ENCODE measurements at places on chromosomes 2 and 18.

DNA sequence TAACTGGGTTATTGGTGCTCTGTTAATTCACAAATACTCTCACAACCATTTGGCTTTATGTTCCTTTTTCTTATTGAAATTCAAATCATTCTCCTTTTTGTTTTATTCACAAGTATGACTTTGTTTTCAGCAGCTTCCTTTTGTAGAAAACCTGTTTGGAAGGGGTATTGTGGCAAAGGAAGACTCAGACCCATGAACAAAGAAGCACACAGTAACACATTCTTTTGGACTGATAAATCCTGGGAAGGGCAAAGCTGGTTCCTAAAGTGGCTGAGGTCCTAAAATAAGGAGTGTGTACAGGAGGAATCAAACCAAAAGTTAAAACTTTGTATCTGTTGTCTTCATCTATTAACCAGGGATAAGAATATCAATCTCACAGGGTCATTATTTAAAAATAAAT is 374.7 kb upstream of the FIGN start:
- no peak for DNase-seq

DNA sequence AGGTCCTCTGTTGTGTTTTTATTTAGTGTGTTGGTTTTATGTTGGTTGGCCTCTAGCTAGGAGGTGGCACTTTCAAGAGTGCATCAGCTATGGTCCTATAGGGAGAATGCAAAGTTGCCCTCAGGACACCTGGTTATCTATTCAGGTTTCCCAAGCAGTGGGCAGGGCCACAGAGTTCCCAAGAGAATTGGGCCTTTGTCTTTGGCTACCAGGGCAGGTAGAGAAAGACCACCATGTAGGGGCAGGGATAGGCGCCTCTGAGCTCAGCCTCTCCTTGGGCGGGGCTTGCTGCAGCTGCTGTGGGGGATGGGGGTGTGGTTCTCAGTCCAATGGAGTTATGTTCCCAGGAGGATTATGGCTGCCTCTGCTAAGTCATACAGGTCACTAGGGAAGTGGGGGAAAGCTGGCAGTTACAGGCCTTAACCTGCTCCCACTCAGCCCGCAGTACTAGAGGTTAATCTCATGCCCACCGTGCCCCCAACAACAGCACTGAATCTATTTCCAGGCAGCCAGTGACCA is 26.0 kb downstream of the ABCB11 start:
- DNase-seq = no peak

DNA sequence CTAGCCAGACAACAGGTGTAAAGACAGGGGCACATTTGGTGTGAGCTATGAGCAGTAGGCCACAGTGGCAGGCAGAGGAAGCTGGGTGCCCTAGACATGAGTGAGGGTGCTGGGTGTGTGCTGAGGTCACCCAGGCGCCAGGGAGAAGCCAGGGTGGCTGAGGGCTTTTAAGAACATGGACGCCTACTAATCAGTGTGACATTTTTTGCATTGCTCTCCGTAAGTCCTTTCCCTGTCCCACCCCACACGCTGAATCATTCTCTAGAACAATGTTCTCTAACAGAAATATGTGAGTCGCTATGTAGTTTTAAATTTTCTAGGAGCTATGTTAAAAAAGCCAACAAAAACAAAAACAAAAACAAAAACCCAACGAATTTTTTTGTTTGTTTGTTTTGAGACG is 204.5 kb upstream of the REV1 start:
- no peak for DNase-seq

- DNase-seq = no peak
Measured at GRCh38 chr2:152350155-152350679, 15.2 kb downstream of the FMNL2 start.

- no peak for DNase-seq
Measured at GRCh38 chr2:66541646-66542045, 106.7 kb downstream of the MEIS1 start.

DNA sequence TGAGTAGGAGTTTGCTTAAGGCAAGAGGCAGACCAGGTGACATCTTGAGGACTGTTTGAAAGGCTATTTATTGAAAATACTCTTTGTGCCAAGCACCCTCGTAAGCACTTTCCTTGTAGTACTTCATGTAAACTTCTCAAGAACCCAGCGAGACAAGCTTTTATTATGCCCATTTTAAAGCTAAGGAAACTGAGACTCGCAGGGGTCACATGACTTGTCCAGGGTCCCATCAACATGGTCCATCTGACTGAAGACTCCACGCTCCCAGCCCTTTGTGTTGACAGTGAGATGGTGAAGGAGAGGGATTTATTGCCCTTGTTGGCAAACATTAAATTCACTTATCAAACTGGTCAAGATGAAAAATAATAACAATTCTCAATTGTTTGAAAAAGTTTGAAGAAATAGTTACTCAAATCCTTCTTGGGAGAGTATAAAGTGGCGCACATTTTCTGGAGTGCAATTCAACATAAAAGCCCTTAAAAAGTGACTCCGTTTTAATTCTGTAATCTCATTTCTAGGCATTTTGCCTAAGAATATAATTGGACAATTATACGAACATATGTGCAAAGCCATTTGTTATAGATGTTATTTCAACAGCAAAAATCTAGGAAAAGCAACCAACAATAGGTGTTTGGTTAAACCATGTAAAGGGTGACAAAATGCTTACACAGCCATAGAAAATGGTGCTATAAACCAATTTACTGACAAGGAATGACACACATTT is 270.5 kb upstream of the NCKAP5 start:
- DNase-seq = no peak

DNA sequence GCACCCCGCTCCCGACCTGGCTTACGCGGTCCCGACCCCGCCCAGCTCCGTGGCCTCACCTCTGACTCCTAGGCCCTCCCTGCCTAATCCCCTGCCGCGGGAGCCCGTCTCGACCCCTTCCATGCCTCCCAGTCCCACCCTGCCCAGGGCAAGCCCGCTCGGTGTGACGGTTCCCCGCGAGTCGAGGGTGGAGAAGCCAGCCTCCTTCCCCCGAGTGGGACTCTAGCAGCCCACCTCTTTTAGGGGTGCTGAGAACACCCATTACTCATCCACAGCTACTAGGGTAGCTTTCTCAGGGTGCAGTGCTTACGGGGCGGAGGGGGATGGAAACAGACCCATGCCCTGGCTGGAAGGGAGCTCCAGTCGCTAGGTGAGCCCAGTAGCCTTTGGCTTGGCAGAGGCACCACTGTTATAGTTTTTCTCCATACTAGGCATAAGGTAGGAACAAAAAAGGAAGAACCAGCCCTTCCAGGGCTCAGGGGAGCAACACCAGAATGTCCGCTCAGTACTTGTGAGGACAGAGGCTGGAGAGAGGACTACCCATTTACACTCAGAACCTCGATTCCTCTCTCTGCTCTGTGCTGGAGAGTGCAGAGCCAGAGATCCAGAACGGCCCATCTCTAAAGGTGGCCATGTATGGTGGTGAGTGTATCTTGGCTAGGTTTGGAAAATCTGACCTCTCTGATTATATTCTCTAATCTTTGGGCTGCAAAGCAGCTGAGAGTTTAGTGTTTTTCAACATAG is 606 bp downstream of the AGBL5 start:
- DNase-seq = peak; percentile 59

GRCh38 chr18:43581936-43582519 is 304.7 kb upstream of the SYT4 start:
- DNase-seq = no peak

DNA sequence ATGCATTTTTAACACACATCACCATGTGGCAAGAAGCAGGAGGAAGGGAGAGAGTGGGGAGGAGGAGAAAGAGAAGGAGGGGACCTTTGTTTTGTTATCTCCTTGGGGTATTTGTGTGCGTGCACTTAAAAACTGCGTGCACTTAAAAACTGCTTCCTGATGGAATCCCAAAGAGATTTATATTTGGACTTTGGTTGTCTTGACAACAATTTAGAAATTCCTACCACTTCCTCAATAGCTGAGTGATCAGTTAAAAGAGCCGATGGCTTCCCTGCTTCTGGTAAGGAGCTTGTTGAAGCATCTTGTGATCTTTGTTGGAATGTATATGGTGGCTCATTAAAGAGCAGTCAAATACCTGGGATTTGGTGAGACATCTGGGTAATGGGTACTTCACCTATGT is 4.5 kb downstream of the RAB31 start:
- no peak for DNase-seq

GRCh38 chr18:22428672-22429071 is 11.0 kb upstream of the CTAGE1 start:
- no peak for DNase-seq

All from activated CD8-positive, alpha-beta memory T cell treated with anti-CD3 and anti-CD28 coated beads, Interleukin-2, amount 50 U/mL, for 4 hours (primary cell).